ENCODE measurements at places on chromosomes 5 and 9.

DNA sequence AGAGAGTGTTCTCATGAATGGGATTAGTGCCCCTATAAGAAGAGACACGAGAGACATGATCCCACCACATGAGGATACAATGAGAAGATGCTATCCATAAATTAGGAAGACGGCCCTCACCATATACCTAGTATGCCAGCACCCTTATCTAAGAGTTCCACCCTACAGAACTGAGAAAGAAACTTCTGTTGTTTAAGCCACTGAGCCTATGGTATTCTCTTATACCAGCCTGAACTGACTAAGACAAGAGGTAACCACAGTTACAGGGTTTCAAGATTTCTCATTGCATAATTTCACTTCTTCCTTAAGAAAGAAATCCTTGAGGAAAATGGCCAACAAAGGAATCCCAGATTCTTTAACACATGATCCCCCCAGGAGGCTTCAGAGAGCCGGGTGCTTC, 412.4 kb downstream of the NTRK2 start:
- no peak for DNase-seq

GRCh38 chr5:172185096-172185461, 2.9 kb downstream of the STK10 start:
- no peak for DNase-seq

DNA sequence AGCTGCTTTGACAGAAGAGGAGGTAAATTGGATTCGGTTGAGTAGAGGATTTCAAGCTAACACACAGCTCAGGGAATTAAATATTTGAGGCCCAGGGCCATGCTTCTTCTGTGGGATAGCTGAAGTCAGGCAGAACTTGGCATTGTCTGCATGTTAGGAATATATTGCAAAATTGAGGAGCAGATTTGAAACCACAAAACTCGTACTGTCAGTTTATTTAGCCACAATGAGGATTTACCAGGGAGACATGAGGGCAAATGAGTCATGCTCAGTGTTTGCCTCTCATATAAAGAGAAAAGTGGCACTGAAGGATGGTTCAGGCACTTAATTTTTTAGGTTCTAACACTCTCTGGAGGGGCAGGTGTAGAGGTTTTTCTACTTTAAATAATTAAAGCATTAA, 83.0 kb upstream of the PRLR start:
- peak; percentile 82 for DNase-seq

DNA sequence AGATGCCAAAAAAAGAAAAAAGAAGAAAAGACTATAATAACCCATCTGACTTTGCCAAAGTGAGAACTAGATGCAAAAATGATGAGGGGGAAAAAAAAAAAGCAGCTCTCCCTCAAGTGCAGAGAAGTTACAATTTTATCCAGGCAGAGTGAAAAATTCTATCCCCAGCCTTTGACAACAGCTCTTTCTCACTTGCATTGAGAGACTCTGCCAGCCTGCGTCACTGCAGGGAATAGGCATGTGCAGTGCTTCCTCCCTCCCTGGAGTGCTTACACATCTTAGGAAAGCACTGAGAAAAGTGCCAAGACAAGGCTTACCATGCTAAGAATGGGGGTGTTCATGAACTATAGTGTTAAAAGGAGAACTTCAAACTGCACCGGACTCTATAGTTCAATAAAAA, 418.6 kb upstream of the TYRP1 start:
- DNase-seq = no peak

GRCh38 chr5:139514486-139514856, 31.9 kb upstream of the STING1 start:
- no peak for DNase-seq

DNA sequence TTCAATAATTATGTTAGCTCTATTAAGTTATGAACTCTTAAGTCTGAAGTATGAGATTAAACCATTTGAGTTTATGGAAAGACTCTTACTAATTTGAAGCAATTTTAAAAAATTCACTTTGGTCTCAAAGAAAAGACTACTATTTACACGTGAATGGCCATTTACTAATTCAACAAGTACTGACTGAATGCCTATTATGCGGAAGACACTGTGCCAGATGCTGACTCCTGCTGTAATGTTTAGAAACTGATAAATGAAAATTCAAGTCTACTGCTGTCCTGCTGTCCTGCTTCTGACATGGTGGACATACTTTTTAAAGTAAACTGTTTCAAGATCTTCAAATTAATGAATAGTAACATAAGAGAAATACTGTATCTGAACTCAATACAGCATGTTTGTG, 116.2 kb downstream of the MPDZ start:
- no peak for DNase-seq

DNA sequence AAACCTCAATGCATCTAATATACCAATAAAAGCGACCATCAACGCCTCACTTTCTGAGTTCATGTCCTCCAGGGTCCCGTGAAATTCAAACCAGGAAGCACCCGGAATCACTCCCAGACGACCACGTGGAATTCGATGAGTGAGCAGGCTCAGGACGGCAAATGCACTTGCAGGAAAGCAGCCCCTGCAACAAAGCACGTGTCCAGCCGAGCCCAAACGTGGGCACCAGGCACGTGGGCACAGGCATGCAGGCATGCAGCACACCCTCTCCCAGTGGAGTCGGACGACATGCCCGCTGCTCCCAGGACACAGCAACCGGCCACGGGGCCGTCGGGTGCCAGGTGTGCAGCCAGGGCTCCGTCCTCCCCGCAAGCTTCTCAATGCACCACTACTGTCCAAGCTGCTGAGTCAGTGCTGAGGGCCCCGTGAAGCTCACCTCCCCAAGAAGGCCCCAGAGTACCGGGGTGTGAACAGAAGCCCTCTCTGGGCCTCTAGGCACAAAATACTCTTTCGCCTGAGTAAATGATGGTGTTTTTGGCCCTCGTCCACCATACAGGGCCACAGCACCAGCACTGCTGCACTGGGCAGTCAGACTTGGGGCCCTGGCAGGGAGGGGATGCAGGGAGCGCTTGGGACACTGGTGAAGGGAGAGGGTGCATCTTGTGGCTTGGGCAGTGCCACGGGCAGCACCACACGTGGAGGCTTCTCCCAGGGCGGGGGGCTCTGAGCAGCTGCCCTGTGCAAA, 87.6 kb downstream of the VAV2 start:
- DNase-seq = no peak

GRCh38 chr9:133715295-133715865, 22.8 kb downstream of the SARDH start:
- no peak for DNase-seq

DNA sequence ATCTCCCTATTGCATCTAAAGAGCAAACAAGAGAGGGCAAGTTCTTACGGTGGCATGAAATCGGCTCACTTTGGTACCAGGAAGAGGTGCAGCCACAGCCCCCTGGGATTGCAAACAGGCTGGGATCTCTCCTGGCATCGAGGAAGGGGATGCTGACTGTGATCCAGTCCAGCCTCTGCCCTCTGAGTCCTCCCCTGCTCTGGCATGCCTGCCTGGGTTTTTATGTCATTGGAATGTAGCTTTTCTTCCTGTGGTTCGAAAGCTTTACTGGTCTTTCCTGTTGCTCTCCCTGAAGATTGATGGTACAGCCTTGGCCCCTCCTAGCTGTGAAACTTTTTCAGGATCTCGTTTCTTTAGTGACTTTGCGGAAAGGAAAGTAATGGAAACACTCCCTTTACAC, 6.6 kb downstream of the SLC46A2 start:
- DNase-seq = peak; percentile 53

GRCh38 chr5:137837491-137838394, 29.9 kb upstream of the MYOT start:
- no peak for DNase-seq

- no peak for DNase-seq
These were observed 2.6 kb downstream of the FASTKD3 start for GRCh38 chr5:7866196-7866595.

DNA sequence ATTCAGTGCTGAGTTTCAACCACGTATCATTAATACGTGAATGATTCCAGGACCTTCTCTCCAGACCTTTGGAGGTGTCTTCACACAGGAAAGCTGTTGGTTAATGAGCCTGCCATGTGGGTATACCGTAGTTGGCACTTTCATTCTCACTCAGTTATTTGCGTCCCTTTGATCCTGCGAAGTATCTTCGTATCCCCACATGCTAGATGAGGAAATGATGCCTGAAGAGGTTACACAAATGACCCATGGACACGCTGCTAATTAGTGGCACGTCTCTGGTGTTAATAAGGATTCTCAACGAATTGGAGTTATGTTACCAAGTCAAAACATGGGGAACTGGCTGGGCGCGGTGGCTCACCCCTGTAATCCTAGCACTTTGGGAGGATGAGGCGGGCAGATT, 65.7 kb upstream of the GNE start:
- DNase-seq = no peak

GRCh38 chr5:127936439-127936972, 147.1 kb upstream of the SLC12A2 start:
- no peak for DNase-seq

DNA sequence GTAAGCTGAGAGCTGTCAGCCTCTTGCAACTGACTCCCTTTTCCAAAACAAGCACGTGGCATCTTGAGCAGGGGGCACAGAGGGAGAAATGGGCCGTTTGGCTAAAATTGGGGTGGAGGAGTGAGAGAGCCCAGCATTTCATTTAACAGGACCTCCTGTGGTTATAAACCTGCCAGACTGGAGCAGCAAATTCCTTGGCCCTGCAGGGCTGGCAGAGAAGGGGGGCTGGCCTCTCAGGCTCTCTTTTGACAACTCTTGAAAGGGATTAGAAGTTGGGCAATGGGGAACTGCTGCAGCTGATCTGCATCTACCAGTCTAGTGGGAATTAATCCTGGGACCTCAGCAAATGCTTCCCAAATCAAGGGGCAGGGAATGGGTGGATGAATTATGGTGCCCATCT, 7.2 kb upstream of the POU4F3 start:
- no peak for DNase-seq

DNA sequence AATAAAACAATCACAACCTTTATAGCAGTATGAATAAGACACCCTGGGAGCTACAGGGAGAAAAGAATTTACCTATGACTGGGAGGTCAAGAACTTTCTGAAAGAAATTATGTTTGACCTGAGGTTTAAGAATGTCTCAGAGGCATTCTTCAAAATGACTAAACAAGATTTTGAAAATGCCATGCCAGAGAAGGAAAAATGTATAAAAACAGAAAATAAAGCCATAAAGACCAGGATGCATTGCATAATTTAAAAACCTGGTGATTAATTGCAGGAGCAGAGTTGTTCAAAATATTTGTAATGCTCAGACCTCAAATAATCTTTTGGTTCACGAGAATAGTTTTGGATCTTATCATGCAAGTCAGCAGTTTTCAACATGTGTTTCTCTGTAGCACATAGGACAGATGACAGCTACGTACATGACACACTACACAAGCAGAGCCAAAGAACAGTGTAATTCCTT, 954.7 kb upstream of the ARRDC3 start:
- DNase-seq = peak; percentile 45

- no peak for DNase-seq
These were observed 108.0 kb downstream of the FBXO38 start for GRCh38 chr5:148491793-148492184.

DNA sequence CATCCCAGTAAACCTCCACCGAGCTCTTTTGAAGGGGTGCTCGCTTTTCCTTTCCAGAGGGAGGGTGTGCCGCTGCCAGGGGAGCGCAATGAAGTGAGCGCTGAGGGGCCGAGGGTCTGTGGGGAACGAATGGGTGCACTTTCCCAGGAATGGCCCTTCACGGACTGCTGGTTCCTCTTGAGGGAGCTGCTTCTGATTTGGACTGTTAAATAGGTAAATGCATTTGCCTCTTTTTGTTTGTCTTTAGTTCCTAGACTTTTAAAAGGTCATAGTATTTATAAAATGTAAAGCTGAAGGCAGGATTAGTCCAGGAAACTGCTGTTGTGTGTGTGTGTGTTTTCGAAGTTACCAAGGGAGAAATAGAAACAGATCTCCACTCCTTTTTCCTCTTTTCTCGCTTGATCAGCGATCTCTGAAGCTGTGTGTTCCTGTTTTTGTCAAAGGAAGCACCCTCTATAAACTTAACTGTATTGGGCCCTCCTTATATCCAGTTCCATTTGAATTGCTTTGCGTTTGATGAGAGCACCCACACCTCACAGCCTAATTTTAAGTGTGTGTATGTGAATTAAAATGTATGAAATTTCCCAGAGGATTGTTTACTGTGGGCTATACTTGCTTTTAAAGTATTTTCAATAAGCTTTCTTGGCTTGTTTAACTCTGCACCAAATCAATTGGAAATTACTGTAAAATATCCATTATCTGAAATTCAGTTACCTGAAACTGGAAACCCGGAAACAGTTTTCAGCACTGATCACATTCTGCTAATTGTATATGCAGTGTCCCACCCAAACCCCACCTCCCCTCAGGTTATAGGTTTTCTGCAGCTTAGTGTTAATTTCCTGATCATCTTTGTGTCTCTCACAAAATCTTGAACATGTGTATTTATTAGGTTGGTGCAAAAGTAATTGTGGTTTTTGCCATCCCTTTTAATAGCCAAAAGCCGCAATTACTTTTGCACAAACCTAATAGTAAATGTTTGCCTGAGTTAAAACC, 966 bp downstream of the SNX2 start:
- peak; percentile 61 for DNase-seq

- DNase-seq = peak; percentile 68
These were observed 493.3 kb downstream of the PRELID2 start for GRCh38 chr5:145341842-145342241.

DNA sequence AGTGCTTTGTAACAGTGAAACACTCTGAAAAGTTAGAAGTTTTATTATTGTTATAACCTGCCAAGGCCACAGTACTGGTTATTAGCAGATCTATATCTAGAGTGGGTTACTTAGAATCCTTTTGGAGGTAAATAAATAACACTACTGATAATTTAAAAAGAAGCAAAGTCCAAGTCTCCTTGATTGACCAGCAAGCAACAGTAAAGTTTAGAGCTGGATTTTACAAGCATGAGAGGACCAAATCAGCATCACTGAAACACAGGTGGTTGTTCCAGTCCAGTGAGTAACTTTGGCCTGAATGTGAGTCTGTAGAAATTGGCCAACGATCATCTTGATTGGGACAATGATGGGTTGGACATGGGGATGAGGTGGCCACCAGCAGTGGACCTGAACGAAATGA, 77.2 kb upstream of the AGXT2 start:
- DNase-seq = no peak

DNA sequence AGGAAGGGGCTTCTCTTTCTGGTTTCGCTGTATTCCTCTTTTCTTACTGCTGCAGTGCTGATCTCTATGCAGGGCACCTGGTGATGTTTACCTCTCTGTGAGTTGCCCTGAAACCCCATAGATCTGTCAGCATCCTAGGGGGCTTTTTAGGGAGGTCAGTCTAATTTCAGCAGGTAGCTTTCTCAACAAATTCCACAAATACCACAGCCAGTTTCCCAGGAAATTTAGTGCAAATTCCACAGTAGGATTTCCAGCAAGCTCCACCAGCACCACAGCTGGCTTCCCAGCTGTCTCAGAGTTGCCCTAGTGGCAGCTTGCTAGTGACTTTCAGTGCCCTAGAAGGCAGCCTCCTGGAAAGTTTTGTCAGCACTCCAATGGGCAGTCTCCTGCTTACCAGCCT, 379.1 kb upstream of the SMC2 start:
- DNase-seq = no peak

- no peak for DNase-seq
These were observed 63.1 kb downstream of the SH3TC2 start for GRCh38 chr5:148999741-149000140.

Data from kidney tubule cell (primary cell).